GM04503 (cell line): ENCODE measurements at places on chromosomes 1 and 21.

DNA sequence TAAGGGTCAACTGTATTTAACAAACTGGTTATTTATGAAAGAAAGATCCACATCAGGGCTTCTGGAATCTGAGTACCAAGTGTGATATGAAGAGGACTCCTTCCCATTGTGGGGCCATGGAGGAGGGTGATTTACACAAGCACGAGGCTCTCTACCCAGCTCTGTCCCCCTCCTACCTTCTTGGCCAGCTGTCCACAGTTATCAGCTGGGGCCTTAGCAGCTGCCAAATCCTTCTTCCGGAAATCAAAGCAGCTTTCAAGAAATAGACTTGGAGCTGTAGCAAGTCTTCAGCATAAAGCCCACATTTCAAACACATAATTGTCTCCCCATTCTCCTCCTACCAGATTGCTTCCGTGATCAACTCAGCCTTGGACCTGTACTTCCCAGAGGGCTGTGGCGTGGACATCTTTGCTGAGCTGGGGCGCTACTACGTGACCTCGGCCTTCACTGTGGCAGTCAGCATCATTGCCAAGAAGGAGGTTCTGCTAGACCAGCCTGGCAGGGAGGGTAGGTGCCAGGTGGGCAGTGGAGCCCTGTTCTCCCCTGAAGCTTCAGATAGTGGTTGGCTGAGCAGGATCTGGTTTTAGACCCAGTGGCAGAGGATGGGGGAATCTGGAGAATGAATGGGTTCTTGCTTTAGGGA lies 15.5 kb downstream of the AZIN2 start:
- no peak for DNase-seq

DNA sequence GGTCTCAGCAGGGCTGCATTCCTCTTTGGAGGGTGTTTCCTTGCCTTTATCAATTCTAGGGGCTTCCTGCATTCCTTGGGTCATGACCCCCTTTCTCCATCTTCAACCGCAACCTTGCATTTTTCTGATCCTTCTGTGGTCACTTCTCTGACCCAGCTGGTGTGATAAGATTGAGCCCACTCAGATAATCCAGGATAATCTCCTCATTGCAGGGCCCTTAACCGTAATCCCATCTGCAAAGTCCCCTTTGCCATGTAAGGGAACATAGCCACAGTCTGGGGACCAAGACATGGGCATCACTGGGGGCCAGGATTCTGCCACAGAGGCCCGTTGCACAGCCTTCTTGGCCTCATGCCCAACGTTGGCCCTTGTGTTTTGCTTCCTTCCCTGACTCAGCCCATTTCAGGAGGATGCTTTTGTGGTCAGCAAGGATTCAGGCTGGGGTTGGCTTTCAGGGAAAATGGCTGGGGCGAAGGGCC lies 35.0 kb upstream of the IL19 start:
- no peak for DNase-seq

GRCh38 chr1:23100074-23100748 lies 68.4 kb downstream of the LUZP1 start:
- peak; percentile 94 for DNase-seq

DNA sequence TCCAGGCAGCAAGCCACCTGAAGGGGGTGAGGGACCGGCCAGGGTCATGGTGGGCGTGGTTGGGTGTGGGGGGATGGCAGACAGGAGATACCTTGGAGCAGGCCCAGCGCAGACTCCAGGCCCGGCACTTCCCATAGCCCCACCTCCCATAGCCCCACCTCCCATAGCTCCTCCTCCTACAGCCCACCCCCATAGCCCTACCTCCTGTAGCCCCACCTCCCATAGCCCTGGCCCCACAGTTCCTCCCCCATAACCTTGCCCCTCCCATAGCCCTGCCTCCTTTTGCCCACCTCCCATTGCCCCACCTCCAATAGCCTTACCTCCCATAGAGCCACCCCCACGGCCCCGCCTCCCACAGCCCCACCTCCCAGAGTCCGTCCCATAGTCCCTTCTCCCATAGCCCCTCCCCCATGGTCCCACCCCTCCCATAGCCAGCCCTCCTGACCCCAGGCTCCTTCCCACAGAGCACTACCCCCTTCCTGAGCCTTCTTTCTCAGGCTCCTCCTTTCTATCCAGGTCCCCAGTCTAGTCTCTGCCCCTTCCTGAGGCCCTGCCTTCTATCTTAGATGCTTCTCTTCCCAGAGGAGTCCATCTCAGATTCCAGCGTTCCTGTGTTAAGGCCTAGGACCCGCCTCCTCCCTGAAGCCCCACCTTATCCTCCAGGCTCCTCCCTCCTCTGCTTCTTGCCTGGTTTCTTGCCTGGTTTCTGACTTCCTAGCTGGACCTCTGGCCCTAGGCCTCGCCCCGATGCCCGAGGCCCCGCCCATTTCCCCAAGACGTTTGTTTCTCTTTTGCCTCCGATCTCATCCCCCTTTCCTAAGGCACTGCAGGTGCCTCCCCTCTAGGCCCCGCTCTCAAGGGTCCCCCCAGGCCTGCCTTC lies 46.8 kb downstream of the PTPRU start:
- no peak for DNase-seq

DNA sequence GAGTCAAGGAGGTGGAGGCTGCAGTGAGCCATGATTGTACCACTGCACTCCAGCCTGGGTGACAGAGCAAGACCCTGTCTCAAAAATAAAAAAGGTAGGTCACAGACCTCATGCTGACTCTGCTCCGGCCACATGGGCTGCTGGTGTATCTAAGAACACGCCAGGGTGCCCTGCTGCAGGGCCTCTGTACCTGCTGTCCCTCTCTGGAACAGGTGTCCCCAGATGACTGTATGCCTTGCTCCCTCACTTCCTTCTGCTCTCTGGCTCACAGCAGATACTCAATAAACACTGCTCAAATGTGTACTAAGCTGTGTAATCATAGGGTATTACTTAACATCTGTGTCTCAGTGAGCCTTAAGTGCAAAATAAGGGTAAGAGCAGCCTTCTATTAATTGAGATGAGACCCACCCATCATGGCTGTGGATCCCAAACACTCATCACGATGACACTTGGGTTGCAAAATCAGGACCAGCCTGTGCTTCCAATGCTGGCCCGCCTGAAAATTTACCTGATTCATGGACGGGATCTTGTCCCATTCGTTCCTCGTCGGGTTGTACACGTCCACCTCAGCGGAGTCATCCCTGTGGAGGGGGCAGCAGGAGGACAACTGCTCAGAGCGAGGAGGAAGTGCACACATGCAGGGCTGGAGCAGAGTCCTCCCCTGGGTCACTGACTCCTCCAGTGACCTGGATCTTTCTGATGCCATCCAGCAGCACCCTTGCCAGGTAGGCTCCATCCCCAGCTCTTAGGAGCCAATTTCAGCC lies 7.5 kb downstream of the KLHL21 start:
- DNase-seq: no peak
